KG1 (cell line): ENCODE measurements at places on chromosomes 16 and 17.

- DNase-seq = peak; percentile 43
These were observed 6.1 kb upstream of the ITGAM start for GRCh38 chr16:31253642-31254045.

GRCh38 chr17:6867849-6868248, 36.3 kb upstream of the TEKT1 start:
- no peak for DNase-seq

GRCh38 chr16:54175169-54175551, 111.4 kb downstream of the IRX3 start:
- no peak for DNase-seq

GRCh38 chr16:77877712-77878347, 89.5 kb downstream of the VAT1L start:
- DNase-seq = no peak

- no peak for DNase-seq
These were observed 362.4 kb downstream of the SLC39A11 start for GRCh38 chr17:72730077-72730476.

- no peak for DNase-seq
These were observed 1.2 kb upstream of the MPRIP start for GRCh38 chr17:17041018-17041521.

GRCh38 chr17:16994631-16995030, 22.7 kb upstream of the TNFRSF13B start:
- DNase-seq = no peak
